ENCODE measurements at places on chromosomes 11 and 22. TPM values are rescaled to one million over a fixed set of nuclear protein-coding genes. Genes with fewer than 3 reads are reported as not detected.
A peak's percentile ranks its signal among the peaks of the same experiment; 100 is the strongest.

HBB gene
- total RNA-seq = 247 TPM

SMIM35 gene
- not detected for total RNA-seq

- no peaks in the 10 kb centered on the region for H3K27me3 ChIP-seq
- no peaks in the 10 kb centered on the region for H3K36me3 ChIP-seq
- DNase-seq = peak; percentile 98
- H3K4me3 ChIP-seq = peak within 1 kb of the TSS; percentile 44
Observed at GRCh38 chr22:23144932-23145877, at the start of gene RAB36. Gene RAB36 (plus strand): TSS chr22:23145477. CDS start chr22:23146617, 1,140 bp downstream.

DNA sequence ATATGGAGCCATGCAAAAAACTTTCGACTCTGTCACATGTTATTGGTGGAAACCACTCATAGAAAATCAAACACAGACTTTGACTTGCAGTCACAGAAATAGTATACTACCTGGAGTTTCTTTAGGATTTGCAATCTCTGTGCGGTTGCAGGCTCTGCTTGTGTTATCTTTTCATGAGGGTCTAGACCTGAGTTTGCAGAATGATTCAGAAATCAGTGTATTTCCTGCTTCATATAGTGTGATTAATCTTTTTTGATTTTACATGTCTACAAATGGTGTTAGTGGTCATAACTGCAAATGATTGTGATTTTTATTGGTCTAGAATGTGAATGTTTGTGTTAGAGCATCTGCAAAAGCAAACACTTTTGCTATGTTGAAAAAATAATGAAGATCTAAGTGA is 690.2 kb downstream of the NTM start:
- peaks cover 5% of the 10 kb centered on the region for H3K4me1 ChIP-seq
- no peaks in the 10 kb centered on the region for H3K36me3 ChIP-seq
- no peak overlapping the region for H3K27ac ChIP-seq
- H3K4me3 ChIP-seq = no peak overlapping the region

DNA sequence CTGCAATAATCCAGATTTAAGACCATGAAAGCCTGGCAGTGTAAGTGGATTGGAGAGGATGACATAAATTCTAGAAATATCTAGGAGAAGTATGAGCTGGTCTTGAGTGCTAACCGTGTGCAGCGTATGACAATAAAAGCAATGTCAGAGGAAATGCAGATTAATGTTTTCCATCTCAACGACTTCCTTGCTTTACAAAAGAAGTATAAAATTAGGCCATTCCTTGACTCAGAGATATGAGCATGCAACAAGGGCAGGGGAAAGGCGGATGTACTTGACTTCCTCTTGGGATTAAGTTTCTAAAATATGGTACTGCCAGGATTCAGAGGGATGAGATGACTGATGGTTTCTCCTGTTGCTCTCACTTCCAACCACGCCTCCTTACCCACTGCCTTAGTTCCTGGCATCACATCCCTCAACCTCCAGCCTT is 32.3 kb downstream of the ADAMTS15 start:
- H3K36me3 ChIP-seq = no peaks in the 10 kb centered on the region
- H3K4me3 ChIP-seq = no peak overlapping the region
- H3K27me3 ChIP-seq = no peaks in the 10 kb centered on the region

DNA sequence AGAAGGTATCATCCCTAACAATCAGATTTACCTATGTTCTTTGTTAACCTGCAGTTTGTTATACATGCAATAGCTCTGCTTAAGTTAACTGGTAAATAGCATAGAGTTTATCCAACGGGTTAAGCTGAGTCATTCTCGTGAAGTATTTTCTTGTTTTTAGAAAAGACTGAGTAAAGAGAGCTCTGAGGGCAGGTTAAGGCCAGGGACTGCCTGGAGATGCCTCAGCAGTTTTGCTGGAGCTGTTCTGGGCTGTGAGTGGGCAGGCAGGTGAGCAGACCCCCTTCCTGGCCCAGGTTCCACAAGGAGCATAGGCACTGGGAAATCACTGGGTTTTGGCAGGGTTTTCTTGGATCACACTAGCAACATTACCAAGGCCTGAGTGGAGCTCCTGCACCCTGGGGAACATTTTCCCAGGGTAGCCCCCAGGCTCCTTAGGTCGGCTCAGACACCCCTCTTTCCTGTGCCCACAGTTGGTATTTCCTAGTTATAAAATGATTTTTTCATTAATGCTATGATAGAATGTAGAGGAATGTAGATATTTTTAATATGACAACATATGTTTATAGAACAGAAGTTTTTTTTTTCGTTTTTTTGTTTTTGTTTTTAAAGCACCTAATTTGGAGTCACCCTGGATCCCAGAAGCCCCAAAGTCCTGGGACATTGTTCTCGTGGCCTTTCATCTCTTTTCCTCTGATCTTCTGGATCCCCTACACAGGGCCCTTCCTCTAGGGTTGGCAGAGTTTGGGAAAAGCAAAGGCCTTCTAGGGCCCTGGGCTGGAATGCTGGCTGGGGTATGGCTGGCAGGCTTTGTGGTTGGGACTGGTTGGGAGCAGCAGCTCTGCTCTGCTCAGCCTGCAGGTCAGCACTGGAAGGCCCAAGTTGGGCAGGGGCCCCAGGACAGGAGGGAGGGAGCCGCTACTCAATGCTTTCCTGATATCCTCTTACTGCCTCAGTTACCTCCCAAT is 26.7 kb downstream of the IRAG1 start:
- peaks cover 30% of the 10 kb centered on the region for H3K4me1 ChIP-seq
- no peak overlapping the region for H3K4me3 ChIP-seq
- no peak for DNase-seq
- H3K36me3 ChIP-seq = no peaks in the 10 kb centered on the region

DNA sequence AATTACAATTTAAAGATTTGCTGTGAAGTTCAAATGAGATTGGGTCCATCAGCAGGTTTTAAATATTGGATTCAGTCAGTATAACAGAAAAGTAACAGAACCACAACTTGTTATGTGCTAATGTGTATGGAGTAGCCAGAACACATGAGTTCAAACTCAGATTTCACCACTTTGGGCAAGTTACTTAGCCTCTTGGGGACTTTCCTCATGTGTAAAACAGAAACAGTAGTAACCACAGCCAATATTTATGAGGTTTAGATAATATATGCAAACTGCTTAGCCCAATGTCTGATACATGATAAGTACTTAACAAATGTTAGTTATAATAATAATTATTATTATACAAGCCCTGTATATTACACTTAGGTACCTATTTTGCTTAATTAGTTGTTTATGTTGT is 21.8 kb upstream of the SLC5A12 start:
- no peaks in the 10 kb centered on the region for H3K36me3 ChIP-seq
- DNase-seq = no peak

C22orf42 gene
- not detected for total RNA-seq

MYBPC3 gene
- 0.52 TPM for total RNA-seq

GAL gene
- total RNA-seq = 1.4 TPM

DNA sequence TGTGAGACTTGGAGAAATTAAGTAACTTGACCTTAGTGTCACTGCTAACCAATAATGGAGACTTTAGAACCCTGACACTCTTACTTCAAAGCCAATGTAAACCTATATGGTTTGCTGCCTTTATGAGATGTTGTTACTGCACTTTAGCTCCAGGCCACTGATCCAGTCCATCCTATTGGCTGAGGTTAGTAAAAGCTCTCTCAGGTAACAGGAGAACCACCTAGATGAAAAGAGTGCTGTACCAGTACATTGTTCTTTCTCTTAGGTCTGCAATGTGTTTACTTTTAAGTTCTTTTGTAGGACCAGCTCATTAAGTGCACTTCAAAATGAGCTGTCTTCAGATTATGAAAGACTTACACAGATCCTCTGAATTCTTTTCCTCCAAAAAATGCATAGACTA is 994.0 kb upstream of the FAT3 start:
- no peak for DNase-seq
- no peak overlapping the region for H3K27ac ChIP-seq
- H3K36me3 ChIP-seq = no peaks in the 10 kb centered on the region
- no peaks in the 10 kb centered on the region for H3K27me3 ChIP-seq

- no peak overlapping the region for H3K4me3 ChIP-seq
- DNase-seq = no peak
- no peaks in the 10 kb centered on the region for H3K36me3 ChIP-seq
- H3K27me3 ChIP-seq = no peaks in the 10 kb centered on the region
- no peak overlapping the region for H3K27ac ChIP-seq
Observed at GRCh38 chr11:122633219-122633829, 22.2 kb upstream of the UBASH3B start.

- no peaks in the 10 kb centered on the region for H3K4me1 ChIP-seq
- H3K27ac ChIP-seq = no peak overlapping the region
- H3K27me3 ChIP-seq = no peaks in the 10 kb centered on the region
- H3K36me3 ChIP-seq = no peaks in the 10 kb centered on the region
Observed at GRCh38 chr11:14455648-14456430, 43.8 kb downstream of the COPB1 start.

GRCh38 chr11:86442420-86442819 is 67.7 kb downstream of the CCDC81 start:
- H3K4me1 ChIP-seq = no peaks in the 10 kb centered on the region
- DNase-seq = no peak
- H3K4me3 ChIP-seq = no peak overlapping the region
- H3K36me3 ChIP-seq = no peaks in the 10 kb centered on the region
- no peaks in the 10 kb centered on the region for H3K27me3 ChIP-seq

DNA sequence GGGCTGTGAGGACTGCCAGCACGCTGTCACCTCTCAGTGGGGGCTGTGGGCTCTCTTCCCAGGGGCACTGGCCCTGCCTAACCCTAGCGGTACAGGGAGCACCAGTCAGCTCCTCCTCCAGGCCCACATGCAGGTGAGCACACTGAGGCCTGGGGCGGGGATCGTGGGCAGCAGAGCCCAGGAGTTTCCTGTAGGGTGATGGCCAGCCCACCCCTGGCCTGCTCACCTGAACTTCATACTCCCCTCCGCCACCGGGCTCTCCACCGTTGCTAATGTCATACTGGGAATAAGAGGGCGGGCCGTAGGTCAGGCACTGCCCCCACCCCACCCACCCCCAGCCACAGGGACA is 10.0 kb upstream of the TREH start:
- DNase-seq = no peak
- H3K4me3 ChIP-seq = peak overlapping the region; percentile 37
- peak overlapping the region; percentile 67 for H3K27ac ChIP-seq
- H3K4me1 ChIP-seq = no peaks in the 10 kb centered on the region
- H3K27me3 ChIP-seq = no peaks in the 10 kb centered on the region

CSNK2A3 gene
- 3.2 TPM for total RNA-seq

GRCh38 chr11:125649465-125650166 is 24.7 kb downstream of the CHEK1 start:
- H3K4me3 ChIP-seq = no peak overlapping the region
- H3K27me3 ChIP-seq = no peaks in the 10 kb centered on the region
- H3K36me3 ChIP-seq = no peaks in the 10 kb centered on the region
- no peak overlapping the region for H3K27ac ChIP-seq
- no peaks in the 10 kb centered on the region for H3K4me1 ChIP-seq
- no peak for DNase-seq

GRCh38 chr11:113504586-113504985 is 29.4 kb upstream of the DRD2 start:
- H3K4me3 ChIP-seq = no peak overlapping the region
- H3K27ac ChIP-seq = no peak overlapping the region
- no peak for DNase-seq
- H3K4me1 ChIP-seq = no peaks in the 10 kb centered on the region

GRCh38 chr22:16793831-16794230 is 31.4 kb downstream of the XKR3 start:
- no peak for DNase-seq
- H3K4me3 ChIP-seq = no peak overlapping the region
- H3K27me3 ChIP-seq = no peaks in the 10 kb centered on the region
- no peak overlapping the region for H3K27ac ChIP-seq
- no peaks in the 10 kb centered on the region for H3K36me3 ChIP-seq

GLB1L2 gene
- 11.9 TPM for total RNA-seq

KCNK7 gene
- 2.0 TPM for total RNA-seq

DNA sequence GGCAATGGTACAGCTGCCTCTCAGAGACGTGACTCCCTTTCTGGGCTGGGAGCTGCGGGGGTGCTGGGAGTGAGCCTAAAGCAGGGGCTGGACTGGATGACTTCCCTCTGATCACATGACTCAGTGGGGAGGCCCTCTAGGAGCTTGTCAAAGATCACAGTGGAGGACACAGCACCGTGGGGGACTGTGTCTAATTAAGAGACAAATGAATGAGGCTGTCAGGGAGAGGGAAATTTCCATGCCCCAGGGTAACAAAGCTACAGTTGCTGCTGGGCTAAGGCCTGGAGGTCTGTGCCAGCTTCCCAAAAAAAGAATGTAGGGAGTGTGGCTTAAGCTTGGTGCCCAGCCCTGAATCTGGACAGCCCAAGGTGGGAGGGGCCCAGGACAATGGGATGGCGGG is 262.8 kb upstream of the PLET1 start:
- H3K27ac ChIP-seq = no peak overlapping the region
- no peaks in the 10 kb centered on the region for H3K27me3 ChIP-seq
- no peak overlapping the region for H3K4me3 ChIP-seq

- no peak for DNase-seq
- no peaks in the 10 kb centered on the region for H3K36me3 ChIP-seq
- no peaks in the 10 kb centered on the region for H3K27me3 ChIP-seq
Observed at GRCh38 chr11:96126917-96127595, 203.1 kb upstream of the MTMR2 start.

DNA sequence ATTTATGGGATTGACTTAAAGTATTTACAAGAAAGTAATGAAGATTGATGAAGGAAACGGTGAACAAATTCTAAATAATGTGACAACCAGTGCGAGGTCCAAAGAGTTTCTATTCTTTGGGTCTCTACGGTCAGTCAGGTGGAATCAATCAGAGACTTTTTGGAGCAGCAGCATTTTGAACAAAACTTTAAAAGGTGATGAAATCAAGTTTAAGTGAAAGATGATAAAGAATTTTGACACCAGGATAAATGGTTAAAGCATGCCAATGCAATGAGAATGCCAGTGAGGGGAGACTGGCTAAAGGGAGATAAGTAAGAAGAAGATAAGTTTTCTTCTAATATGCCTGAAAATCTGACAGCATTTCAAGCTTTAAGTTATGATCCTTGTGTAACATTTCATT is 67.9 kb downstream of the DCUN1D5 start:
- H3K36me3 ChIP-seq = no peaks in the 10 kb centered on the region
- no peak for DNase-seq
- no peak overlapping the region for H3K27ac ChIP-seq
- H3K4me3 ChIP-seq = no peak overlapping the region
- no peaks in the 10 kb centered on the region for H3K27me3 ChIP-seq

- H3K36me3 ChIP-seq = no peaks in the 10 kb centered on the region
- H3K27ac ChIP-seq = no peak overlapping the region
- DNase-seq = no peak
Observed at GRCh38 chr11:117471776-117472175, 144.1 kb downstream of the CEP164 start.

HNRNPUL2 gene
- 31.8 TPM for total RNA-seq

PHLDB1 gene
- total RNA-seq = 120 TPM

NECTIN1 gene
- 13.8 TPM for total RNA-seq

OR8D1 gene
- total RNA-seq = not detected

TH gene
- 0.26 TPM for total RNA-seq

GRCh38 chr22:20206709-20207215 is 55.9 kb upstream of the CCDC188 start:
- peak overlapping the region; percentile 54 for H3K4me3 ChIP-seq
- peak overlapping the region; percentile 73 for H3K27ac ChIP-seq
- no peaks in the 10 kb centered on the region for H3K36me3 ChIP-seq
- H3K27me3 ChIP-seq = no peaks in the 10 kb centered on the region
- H3K4me1 ChIP-seq = peaks cover 52% of the 10 kb centered on the region
- DNase-seq = no peak

- no peak overlapping the region for H3K27ac ChIP-seq
- no peaks in the 10 kb centered on the region for H3K36me3 ChIP-seq
- H3K27me3 ChIP-seq = no peaks in the 10 kb centered on the region
- no peak overlapping the region for H3K4me3 ChIP-seq
Observed at GRCh38 chr11:23078289-23078971, 218.2 kb upstream of the CCDC179 start.

MAML2 gene
- total RNA-seq = 18.7 TPM

SUSD2 gene
- total RNA-seq = 374 TPM

OR51B4 gene
- not detected for total RNA-seq

IFITM1 gene
- 98.7 TPM for total RNA-seq

- no peaks in the 10 kb centered on the region for H3K4me1 ChIP-seq
- no peaks in the 10 kb centered on the region for H3K27me3 ChIP-seq
- no peak overlapping the region for H3K27ac ChIP-seq
- no peak for DNase-seq
Observed at GRCh38 chr11:74050465-74050864, 41.6 kb upstream of the UCP3 start.

Data from left lung (tissue), 14 donors.